Posterior cingulate gyrus (tissue), 11 donors: ENCODE measurements at places on chromosomes 7 and 10.

- no peak for DNase-seq
Observed at GRCh38 chr7:122847871-122848473, 38.3 kb downstream of the CADPS2 start.

DNA sequence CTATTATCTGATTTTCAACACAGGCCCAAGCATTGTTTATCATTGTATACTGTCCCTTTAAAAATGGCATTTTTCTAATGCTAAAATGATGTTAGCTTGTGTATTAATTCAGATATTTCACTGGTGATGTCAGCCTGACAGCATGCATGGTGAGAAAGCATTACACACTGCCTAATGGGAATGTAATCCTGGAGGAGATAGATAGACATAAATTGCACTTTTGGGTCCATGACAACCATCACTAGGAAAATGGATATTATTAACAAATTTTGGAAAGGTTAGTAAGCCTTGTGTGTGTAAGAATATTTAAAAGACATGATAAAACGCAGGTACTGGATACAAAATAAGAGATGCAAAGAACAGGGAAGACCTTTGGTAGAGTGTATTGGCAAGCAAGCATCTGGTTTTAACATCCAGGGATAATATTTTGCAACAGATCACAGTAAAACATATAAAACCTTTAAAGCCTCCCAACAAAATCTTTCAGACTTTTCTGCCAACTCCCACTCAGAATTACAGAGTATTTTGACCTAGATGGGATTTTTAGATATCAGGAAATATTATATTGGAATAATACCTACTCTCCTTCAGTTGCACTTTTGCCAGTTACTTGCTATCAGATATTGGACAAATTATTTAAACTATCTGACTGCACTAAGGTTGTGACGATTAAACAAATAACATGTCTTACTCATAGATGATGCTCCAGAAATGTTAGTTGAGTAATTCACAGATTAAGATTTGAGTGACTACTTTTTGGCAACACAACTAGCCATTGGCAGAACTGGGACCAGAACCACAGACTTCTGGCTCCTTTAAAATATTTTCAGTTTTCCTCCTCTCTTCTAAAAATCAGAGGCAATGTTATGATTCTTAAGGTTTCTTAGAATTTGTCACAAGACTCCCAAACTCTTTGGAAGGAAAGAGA, 291.6 kb upstream of the SEMA3C start:
- no peak for DNase-seq

DNA sequence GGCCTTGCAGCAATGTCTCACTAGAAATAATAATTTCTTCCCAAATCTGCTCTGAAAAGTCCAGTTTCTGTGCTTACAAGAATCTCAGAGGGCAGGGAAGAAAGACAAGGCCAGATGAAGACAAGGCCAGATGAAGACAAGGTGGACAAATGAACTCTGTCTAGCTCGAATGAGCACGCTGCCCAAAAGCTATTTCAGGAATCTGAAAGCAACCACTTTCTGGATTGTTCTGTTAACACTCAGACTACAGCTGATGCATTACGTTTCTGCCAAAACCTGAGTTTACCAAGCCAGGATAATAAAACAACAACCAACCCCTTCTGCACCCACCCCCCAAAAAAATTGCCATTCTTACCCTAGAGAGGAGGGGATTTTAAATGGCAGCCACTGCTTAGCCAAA, 1073.6 kb downstream of the SORCS3 start:
- DNase-seq, result no peak

- DNase-seq, result no peak
Observed at GRCh38 chr10:45076891-45077290, 76.2 kb downstream of the ZNF22 start.

DNA sequence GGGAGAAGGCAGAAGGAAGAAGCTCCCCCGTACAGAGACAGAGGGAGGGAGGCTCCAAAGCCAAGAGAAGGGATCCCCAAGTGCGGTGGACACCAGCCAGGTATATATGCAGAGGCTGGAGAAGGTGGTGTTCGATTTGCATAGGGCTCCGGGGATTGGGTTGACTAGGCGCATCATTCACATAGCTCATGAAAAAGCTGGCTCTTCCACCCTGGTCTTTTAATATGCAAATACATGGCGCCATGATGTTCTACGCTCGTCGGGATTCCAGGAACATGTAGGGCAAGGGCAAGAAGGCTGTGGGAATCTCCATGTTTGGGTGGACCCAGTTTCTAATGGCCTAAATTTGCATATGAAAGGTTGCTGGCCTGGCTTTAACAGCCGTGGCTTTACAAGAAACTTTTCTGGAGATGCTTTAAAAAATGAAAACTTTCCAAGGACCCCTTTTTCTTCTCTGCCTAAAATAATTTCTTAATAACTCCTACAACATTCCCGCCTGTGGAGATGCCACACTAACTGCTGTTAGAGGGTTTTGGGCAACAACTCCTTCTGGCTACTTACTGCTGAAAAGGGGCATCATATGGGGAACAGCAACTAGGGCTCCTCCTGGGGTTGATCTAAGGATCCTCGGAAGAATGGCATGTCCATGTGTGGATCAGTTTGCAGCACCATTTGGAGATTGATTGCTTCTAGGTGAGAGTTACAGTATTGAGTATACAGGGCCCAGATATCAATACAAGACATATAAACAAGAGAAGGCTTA, 28.3 kb downstream of the C1GALT1 start:
- no peak for DNase-seq

DNA sequence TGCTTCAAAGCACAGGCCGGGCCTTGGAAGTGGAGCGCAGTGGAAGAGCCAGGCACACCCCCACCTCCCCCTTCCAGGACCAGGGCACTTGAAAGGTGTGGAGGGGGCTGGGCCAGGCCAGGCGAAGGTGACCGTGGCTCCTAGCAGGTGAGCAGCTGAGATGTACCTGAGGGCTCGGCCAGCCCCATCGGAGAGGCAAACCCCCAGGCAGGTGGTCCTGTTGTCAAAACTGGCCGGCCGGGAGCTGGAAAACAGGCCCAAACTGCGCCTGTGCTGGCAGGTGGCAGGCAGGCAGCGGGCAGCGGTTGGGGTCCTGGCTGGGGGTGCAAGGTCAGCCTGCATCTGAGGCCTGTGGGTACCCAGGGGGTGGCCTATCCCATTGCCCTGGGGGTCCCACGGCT, 96.4 kb upstream of the DNAAF5 start:
- no peak for DNase-seq

GRCh38 chr7:32147546-32148268, 77.5 kb upstream of the PDE1C start:
- DNase-seq, result no peak

DNA sequence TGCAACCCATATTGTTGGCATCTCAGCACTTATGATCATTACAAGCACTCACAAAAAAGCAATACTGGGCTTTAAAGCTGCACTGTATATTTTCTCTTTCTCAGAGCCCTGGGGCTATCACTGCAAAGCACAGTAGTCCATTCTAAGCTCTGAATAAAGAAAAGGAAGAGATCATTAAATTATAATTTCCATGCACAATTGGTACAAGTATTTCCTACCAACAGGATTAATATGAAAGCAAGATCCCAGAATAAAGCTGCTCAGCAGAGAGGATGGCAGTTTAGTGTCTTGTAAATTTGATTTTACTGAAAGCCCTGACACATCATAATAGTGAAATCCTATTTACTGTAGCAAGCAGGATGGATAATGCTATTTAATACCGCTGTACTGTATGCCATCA, 205.3 kb downstream of the CHCHD3 start:
- no peak for DNase-seq

- DNase-seq, result no peak
Observed at GRCh38 chr10:47056247-47056510, 145.0 kb downstream of the PTPN20 start.

- no peak for DNase-seq
Observed at GRCh38 chr10:69498711-69499471, 47.6 kb downstream of the TSPAN15 start.

GRCh38 chr7:94069162-94069739, 65.1 kb upstream of the BET1 start:
- DNase-seq, result no peak

GRCh38 chr10:4331150-4331549, 494.9 kb upstream of the AKR1E2 start:
- DNase-seq, result no peak

DNA sequence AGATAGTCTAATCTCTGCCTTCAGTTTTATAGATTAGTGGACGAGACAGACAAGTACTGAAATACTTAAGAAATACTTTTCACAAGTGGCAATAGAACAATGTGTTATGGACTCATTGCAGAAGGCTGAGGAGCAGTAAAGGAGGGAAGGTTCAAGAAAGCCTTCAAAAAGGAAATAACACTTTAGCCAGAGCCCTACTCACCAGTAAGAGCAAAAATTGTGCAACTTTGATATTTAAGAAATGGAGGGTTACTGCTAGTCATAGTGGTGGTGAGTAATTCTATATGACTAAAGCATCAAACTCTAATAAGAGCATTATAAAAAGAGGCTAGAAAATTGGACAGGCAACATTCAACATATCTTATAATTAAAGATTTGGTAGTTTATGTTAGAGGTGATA, 28.8 kb downstream of the PTPN12 start:
- DNase-seq, result no peak

DNA sequence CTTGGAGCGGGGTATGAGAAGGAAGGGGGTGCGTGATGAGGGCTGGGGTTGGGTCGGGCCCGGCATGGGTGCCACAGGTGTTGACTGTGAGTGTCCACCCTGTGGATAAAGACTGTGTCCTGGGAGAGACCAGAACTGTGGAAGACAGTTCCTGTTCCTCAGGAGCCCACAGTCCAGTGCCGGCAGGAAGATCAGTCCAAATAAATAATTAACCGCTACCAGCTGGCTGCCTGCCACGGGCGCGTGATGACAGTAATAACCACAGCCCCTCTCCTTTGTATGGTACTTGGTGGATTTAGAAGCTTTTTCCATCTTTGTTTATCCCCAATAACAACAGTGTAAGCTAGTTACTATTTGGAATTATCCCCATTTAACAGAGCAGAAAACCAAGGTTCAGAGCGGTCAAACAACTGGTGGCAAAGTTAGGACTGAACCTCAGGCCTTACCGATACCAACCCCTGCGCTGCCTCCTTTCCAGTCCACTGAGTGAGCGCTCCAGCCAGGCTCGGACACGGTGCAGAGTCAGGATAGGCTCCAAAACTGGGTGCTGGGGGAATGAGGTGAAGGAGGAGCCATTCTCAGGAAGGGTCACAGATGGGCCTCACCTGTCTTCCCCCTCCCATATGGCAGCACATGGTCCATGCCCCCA, 5.1 kb downstream of the ZMIZ1 start:
- no peak for DNase-seq

DNA sequence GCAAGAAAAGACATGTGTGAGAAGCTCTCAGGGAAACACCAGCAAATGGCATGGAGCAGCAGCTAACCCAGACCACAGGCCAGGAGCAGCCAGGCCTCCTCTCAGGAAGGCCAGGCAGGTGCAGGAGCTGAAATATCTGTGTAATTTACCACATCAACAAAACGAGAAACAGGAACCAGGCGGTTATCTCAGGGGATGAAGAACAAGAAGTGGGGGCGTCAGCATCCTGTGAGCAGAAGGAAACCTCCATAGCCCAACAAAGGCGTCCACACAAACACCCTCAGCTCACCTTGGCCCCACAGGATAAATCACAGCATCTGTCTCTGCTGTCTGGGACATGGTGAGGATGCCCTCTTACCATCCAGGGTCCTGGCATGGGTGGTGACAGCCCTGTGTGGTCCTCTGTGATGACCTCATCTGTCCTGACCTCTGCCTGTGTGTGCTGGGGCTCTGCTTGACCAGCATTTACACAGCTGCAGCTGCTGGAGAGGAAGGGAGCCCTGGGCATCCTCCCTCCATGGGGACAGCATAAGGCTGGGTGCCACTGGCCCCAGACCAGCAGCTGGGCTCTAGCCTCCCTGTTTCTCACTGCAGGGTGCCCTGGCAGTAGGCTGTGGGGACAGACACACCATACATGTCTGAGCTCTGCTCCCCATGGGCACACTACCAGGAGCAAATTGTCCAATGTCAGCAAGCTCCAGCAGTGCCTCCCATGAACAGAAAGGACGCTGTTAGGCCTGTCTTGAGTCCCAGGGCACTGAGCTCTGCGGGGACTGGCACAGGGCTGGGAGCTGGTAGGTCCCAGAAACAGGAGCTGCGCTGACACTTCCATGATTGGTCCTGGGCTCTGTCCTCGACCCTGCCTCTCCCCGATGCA, 34.6 kb downstream of the ANXA8 start:
- DNase-seq, result no peak

DNA sequence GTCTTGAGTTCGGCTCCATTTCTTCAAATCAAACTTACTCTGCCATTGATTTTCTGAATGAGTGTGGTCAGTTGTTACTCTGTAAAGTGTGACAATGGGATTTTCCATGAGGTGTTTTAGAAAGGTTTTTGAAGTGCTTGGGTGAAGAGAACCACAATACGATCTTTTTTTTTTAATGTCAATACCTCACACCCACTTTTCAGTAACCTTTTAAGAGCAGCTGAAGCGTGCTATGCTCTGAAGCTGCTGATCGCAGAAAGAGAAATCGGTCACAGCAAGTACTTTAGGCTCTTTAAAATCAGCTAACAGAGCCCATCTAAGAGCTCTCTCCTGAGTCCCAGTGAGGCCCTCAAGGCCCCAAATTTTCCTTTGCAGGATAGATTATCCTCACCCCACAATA, 34.4 kb upstream of the YAE1 start:
- DNase-seq, result no peak

GRCh38 chr10:129881641-129882040, 82.4 kb downstream of the EBF3 start:
- DNase-seq, result no peak

DNA sequence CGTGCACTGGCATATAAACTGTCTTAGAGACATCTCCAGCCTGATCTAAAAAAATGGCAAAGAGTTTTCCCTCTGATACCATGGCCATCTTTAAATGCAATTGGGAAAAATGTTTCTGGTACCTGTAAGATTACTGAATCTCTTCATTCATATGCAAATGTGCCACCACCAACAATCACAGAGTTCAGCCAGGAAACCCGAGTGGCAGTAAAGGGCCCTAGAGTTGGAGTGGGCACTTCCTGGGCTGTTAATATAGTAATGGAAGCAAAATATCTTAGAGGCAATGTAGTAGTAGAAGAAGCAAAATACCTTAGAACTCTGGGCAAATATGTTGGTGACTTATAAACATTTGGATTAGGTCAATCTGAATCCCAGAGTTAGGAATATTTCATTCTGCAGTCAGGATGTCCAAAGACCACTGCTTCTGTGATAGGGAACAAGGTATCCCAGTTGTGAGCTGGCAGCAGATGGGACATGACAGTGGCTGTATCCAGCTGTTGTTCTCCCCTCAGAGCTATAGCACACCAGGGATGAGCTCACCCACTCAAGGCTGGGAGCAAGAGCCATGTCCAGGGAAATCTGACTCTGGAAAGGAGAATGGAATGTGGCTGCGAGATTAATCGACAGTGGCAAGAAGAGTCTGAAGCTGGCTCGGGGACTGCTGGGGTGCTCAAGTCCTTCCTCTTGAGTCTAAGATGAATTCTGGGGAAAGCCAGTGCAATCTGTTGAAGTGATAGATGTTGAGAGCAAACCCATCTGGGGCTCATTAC, 332.1 kb downstream of the PHTF2 start:
- no peak for DNase-seq

GRCh38 chr7:123308254-123308951, 108.6 kb upstream of the SLC13A1 start:
- no peak for DNase-seq

GRCh38 chr7:105713488-105714465, 132.5 kb upstream of the EFCAB10 start:
- no peak for DNase-seq

GRCh38 chr7:4299431-4299830, 382.7 kb upstream of the FOXK1 start:
- no peak for DNase-seq
